Stimulated activated CD8-positive, alpha-beta memory T cell treated with anti-CD3 and anti-CD28 coated beads, Interleukin-7, amount 100 ng/mL, for 1 hour (primary cell): ENCODE measurements at places on chromosomes 6 and 20.

DNA sequence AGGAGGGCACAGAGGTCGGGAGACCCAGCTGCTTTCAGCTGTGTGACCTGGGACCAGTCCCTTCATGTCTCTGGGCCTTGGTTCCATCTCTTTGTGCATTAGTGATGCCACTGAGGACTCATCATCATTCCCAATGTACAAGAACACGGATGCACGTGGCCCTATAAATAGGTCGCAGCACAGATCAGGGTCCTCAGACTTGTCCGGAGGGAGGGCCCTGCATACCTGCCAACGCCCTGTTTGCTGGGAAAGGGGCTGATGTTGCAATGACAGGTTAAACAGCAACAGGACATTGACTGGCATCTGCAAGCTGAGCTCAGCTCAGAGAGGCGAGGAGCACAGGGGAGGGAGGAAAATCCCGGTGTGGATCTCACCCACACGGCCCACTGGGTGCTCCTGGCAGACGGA, 21.8 kb downstream of the TGM2 start:
- DNase-seq, result no peak

DNA sequence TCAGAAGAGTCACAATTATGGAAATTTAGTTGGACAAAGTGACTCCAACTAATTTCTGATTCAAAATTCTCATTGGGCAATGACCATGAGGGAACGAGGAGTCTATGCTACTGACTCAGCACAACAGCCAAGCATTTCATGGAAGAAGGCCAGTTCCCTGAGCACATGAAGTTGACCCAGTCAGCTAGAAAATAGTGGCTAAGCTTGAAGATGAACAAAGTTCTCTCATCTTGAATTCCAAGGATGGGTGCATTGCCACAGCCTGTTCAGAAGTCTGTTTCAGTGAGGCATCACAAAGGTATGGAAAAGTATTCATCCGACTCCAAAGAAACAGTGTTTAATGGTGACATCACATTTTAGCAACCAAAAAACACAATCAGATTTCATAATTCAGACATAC, 676.9 kb downstream of the HACE1 start:
- no peak for DNase-seq

GRCh38 chr20:11966186-11966585, 48.5 kb downstream of the BTBD3 start:
- DNase-seq, result no peak

GRCh38 chr6:11023032-11023431, 21.1 kb downstream of the ELOVL2 start:
- no peak for DNase-seq

GRCh38 chr6:31814677-31815024, 432 bp downstream of the HSPA1L start:
- no peak for DNase-seq

GRCh38 chr6:49551866-49552129, 1.3 kb downstream of the C6orf141 start:
- DNase-seq, result no peak
